GM03348 (cell line): ENCODE measurements at places on chromosomes 5 and 9.

DNA sequence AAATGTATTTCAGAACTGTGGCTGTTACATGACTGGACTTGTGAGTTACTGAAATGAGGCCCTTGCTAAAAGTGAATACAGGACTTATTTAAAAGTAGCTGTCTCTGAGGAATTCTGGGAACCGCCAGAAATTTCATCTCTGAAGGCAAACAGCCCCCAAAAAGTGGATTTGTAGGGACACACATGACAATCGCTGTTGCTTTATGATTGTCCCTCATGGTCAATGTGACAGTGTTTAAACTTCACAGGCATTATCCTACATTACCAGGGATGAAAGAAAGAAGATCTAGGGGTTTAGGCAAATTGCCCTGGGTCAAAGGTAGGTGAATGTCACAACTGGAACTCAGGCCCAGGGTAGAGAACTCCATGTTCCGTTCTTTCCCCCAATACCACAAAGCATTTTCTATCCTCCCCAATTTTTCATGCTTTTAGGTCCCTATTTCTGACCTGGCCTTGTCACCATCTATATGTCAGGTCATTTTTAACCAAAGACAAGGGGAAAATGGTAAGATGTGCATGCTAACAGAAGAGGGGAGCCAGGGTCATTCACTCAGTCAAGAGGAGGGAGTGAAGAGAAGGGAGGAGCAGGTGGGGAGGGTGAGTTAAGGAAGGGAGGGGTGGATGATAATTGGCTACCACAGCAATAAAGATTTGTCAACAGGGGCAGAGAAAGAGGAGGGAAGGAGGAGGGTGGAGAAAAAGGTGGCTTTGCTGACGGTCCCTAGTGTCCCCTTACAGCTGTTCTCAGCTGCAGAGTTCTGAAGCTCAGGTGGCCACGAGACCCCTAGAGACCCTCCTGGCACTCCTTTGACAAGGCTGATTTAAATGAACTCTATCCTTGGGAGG, 57.8 kb upstream of the GLRX start:
- DNase-seq = no peak

GRCh38 chr9:121123816-121124535, 49.2 kb downstream of the CNTRL start:
- DNase-seq = no peak

DNA sequence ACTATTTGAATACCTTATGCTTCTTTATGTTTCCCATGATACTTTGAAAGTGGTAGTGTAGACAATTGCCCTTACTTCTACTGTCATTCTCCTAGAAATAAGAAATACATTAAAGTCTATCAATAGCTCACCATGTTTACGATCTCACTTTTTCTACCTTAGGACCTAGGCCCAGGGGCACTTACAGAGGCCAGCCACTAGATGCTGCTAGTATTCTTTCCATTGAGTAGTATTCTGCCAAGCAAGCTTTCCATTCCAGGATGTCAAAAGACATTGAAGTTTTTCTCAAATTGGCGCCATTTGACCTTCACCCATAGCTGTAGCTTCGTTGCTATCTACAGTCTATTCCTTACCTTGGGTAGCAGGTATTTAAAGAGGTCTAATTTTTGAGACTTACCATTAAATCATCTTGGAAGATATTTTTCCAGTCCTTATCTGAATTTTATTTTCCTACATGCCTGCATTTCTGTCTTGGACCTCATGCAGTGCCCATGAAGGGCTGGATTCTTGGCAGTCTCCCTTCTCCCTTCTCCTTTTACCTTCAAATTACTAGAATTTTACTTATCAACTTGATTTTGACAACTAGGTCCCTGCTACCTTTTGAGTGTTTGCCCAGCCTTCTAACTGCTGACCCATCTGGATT, 246.0 kb upstream of the NUDT12 start:
- DNase-seq = peak; percentile 75

- no peak for DNase-seq
Measured at GRCh38 chr9:21993893-21994555, at the start of gene CDKN2A. CDKN2A (minus strand) TSS chr9:21994392.

GRCh38 chr9:92707530-92707929, 37.6 kb upstream of the IPPK start:
- DNase-seq = no peak

- DNase-seq = no peak
Measured at GRCh38 chr9:129559506-129559881, 61.4 kb downstream of the C9orf50 start.

- DNase-seq = no peak
Measured at GRCh38 chr5:33475706-33476105, 34.9 kb downstream of the TARS1 start.

- DNase-seq = no peak
Measured at GRCh38 chr5:173902743-173903142, 14.6 kb downstream of the CPEB4 start.

DNA sequence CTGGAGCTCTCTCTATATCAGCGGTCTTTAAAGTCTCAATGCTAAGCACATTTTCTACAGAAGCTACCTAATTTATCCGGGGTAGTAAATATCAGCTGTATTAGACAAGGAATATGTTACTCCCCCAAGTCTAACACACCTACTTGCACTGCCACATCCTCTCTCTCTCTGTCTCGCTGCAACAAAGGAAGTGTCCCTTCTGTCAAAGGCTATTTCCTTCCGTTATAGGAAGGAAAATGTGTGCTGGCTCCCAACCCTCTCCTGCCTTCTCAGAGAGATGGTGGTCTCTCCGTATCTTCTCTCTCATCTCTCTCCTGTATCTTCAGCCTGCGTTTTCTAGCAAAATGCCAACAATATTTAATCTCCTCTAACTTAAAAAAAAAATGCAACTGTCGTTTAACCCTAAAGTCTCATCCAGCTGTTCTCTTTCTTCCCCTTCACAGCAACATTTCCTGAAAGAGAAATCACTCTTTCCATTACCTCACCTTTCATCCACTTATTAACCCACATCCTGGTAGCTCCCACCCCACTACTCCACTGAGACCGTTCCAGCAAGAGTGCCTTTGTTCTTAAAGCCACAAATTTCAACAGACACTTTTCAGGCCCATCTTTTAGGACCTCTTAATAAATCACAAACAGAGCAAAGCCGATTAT, 2.3 kb downstream of the TTF1 start:
- DNase-seq = no peak

DNA sequence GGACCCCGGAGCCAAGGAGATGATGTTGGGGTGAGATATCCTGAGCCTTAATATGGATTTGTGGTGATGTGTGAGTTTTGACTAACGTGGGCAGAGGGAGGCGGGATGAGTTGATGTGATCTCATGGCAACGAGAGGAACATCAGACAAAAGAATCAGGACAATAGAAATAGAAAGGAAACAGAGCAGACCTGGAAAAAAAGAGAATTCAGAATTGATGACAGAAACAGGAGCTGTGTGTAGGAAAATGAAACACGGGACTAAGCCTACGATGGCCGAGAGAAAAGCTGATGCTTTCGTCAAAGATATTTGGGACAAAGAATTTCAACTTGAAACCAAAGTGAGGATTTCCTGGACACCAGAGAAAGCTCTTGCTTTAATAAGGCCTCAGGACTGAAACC, 10.9 kb downstream of the PRKACG start:
- no peak for DNase-seq

DNA sequence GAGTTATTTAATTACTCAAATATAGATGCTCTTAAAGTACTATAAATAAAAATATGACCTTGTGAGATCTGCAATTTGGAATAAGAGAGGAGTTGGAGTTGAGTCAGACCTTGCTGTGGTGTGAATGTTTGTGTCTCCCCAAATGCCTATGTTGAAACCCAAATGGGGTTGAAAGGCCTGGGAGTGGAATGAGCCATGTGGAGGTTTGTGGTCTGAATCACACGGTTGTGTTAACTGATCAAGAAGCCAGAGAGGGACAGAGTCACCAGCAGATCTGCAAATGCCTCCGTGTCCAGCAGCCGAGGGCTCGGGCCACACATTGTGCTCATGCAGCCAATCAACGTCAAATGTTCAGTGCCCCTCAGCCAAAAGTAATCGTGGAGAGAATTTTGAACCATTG, 404.4 kb downstream of the ICE1 start:
- no peak for DNase-seq
